Activated naive CD4-positive, alpha-beta T cell treated with anti-CD3 and anti-CD28 coated beads, Interleukin-2, amount 50 U/mL, for 72 hours (primary cell): ENCODE measurements at places on chromosomes 12 and 14.

DNA sequence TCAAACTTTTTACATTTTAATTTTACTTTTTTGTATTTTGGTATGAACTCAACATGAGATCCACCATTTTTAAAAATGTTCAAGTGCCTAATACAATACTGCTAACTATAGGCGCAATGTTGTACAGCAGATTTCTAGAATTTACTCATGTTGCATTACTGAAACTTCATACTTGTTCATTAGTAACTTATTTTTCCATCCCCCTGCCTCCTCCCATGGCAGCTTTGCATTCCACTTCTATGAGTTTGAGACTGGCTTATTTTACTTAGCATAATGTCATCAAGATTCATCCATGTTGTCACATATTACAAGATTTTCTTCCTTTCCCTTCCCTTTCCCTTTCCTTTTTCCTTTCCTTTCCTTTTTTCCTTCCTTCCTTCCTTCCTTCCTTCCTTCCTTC is 825.9 kb downstream of the SLC16A7 start:
- no peak for DNase-seq

DNA sequence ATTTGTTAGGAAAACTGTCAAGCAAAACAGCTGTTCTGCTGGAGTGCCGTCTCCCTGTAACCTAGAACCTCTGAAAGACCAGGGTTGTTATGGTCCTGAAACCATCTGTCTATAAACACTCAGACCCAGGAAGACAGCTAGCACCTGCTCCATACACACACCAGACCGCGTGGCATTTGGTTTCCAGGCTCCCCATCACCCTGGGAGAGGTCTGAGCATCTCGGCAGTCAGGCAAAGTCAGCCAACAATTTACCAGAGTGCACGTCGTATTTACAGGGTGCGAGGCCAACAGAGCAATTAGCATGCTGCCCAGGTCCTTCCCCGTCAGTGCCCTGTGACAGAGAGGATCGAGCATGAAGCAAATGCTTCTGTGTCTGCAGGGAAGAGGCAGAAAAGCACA is 272.5 kb downstream of the SLC15A4 start:
- DNase-seq, result no peak

GRCh38 chr12:109310247-109311125 is 1.4 kb upstream of the FOXN4 start:
- DNase-seq, result no peak

- peak; percentile 28 for DNase-seq
Measured at GRCh38 chr14:24411443-24412389, 12.9 kb downstream of the NYNRIN start.

- no peak for DNase-seq
Measured at GRCh38 chr12:117875744-117876435, 92.9 kb downstream of the KSR2 start.

- DNase-seq, result no peak
Measured at GRCh38 chr12:26987634-26988424, 26.4 kb downstream of the TM7SF3 start.

- DNase-seq, result no peak
Measured at GRCh38 chr14:38948171-38948570, 154.9 kb downstream of the SEC23A start.

- DNase-seq, result peak; percentile 14
Measured at GRCh38 chr12:8860165-8860961, 37.9 kb downstream of the A2ML1 start.

DNA sequence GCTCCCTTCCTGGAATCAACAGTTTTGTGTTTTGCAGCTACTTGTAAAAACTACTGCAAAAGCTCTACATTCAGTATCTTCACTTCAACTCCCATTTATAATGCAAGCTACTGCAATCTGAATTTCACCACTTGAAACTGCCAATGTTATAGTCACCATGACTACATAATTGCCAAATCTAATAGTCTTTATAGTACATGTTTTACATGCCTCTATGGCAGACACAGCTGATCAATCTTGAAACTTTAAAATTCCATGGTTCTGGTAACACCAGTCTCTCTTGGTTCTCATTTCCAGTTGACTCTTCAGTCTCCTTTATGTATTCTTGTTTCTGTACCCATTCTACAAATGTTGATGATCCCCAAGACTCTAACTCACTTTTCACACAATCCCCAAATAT is 185.9 kb downstream of the MED13L start:
- no peak for DNase-seq

- DNase-seq, result no peak
Measured at GRCh38 chr12:1747609-1748008, 56.7 kb downstream of the ADIPOR2 start.

- DNase-seq, result no peak
Measured at GRCh38 chr14:53391631-53392285, 238.6 kb upstream of the DDHD1 start.

GRCh38 chr12:121748571-121749265 is 36.2 kb downstream of the TMEM120B start:
- DNase-seq, result no peak

DNA sequence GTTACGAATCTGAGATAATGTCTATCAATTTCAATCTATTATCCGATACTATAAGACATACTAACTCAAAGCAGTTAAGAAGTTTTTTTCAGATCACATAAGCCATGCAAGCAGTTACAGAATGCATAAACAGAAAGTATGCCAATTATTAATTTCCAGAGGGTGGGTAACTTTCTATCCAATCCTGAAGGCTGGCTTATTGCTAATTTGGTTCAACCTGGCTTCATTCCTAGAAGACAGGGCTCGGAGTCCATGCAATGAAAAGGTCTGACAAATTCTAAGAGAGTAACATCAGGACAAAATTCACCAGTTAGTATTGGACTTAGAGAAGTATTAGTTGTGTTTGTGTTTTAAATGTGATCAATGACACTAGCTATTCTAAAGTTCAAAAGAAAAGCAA is 15.0 kb downstream of the FERMT2 start:
- no peak for DNase-seq

DNA sequence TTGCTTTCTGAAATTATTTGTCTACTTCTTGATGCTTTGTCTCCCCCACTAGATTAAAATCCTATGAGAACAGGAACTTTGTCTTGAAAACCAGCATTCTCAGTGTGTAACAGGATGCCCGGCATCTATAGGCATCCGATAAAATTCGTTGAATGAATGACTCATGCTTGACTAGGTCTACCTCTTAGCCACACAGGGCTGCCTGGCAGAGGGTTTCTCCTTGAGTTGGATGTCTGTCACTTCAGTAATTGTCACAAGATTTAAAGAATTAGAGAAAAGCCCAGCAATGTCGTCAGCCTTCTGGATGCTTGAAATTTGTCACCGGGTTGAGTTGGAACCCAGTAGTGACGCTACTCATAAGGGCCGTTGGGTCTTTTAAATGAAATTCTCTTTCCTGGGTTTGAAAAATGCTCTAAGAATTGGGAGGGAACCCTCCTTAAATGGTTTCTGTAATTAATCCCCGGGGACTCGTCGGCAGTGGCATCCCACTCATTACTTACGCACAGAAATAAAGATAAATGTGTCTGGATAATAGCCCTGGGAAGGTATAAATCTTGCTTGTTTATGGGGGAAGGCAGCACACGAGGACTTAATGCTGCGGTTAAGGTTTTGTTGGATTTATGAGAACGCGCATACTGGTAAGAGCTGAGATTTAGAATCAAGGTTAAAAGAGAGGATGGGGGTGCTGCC is 194.1 kb downstream of the AACS start:
- no peak for DNase-seq

DNA sequence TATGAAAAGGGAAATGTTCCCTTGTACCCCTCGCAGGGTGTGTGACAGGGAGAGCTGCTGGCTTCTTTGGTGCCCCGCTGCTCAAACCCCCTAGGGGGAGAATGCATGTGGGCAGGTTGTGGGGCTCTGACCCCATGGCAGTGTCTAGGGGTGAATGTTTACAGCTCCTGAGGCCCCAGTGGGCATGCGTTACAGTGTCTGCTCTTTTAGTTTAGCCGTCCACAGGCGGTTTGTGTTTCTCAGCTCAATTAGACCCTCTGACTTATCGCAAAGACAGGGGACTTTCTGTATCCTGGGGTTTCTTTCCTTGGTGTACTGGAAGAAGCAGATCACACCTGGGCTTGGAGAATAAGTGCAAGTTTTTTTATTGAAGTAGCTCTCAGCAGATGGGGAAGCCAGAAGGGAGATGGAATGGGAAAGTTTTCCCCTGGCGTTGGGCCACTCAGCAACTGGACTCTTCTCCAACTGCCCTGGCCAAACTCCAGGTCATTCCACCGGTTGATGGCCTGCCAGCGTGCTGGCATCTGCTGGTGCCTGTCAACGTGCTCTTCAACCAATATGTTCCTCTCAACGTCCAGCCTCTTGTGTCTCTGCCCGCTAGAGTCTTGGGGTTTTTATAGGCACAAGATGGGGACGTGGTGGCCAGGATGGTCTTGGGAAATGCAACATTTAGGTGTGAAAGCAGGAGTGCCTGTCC is 720.9 kb downstream of the FSCB start:
- DNase-seq, result no peak

GRCh38 chr12:51829011-51829481 is 19.5 kb downstream of the FIGNL2 start:
- no peak for DNase-seq

DNA sequence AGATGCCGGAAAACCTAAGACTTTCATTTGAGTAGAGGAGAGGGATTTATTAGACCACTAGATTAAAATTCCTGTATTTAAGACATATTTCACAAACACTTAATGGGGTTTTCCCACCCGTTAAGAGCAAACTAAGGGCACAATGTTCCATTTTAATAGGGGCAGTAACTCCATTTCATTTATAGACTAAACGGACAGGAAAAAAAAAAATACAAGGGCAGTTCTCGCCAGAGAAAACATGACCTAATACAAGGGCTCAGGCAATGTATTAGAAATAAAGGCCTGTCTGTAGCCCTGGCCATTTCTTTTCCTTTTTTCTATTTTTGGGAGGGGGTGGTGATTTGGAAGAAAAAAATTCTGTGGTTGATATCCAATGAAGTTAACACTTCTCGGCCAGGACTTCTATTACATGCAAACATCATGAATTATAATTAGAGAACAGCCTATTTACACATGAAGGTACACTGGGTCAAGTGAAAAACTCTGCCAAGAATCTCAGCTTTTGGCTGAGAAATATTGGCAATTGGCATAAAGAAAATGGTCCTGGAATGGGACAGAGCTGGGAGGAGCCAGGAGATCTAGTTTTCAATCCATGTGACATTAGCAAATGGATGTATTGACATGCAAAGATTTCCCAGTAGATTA is 641.1 kb upstream of the TBX3 start:
- no peak for DNase-seq

- no peak for DNase-seq
Measured at GRCh38 chr12:42291680-42292079, 34.2 kb downstream of the ZCRB1 start.

DNA sequence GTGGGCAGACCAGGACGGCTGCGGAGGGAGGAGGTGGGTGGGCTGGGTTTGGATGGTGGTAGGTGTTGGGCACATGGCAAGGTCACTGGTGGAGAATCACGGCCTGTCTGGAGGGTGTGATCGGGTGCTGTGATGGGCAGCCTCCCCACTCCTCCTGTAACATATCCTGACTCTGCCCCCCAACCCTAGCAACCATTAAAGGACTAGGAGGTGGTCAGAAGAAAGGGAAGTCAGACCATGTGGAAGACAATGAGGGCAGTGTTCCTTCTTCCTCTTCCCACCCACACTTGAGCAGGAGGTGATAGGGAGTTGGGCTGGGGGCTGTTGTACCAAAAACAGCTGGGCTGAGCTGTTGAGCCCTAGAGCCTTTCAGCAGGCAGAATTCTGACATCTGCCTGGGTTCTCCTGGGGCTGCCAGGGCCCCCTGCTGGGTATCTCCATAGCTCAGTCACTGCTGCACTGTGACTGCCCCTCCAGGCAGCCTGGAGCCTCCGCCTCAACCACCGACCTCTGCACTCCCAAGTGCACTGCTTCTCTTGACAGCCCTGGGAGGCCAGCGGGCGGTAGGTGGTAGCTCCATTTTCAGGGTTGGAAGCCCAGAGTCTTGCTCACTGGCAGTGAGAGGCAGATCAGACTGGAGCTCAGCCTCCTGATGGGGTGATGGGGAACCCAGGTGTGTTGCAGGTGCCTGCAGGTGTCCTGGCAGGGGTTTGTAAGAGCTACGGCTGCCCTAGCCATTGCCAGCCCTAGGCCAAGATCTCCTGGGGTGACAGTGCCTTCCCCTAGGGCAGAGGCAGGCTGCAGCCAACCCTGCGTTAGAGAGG is 15.4 kb downstream of the VASH1 start:
- DNase-seq, result no peak

GRCh38 chr12:13437541-13437940 is 241.0 kb downstream of the EMP1 start:
- DNase-seq, result no peak

DNA sequence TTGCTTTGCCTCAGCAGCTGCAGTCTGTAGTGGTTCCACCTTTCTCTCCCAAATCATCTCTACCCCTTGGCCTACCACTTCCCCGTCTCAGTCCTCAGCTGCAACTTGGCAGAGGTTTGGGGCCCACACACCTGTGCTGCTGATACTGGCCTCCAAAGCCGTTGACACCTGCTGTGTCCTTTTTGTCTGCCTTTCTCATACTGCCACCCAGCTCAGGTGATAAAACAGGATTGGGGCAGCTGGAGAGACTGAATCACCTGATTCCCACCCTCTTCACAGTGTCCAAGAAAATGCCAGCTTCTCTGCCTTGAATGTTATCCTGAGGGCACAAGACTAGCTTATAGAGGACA is 103.7 kb downstream of the ETV6 start:
- DNase-seq, result no peak

GRCh38 chr12:116161588-116161987 is 115.9 kb downstream of the MED13L start:
- no peak for DNase-seq

- peak; percentile 60 for DNase-seq
Measured at GRCh38 chr12:2613326-2614073, 181.3 kb upstream of the FKBP4 start.

- DNase-seq, result no peak
Measured at GRCh38 chr12:121578230-121579189, 2.3 kb downstream of the KDM2B start.

DNA sequence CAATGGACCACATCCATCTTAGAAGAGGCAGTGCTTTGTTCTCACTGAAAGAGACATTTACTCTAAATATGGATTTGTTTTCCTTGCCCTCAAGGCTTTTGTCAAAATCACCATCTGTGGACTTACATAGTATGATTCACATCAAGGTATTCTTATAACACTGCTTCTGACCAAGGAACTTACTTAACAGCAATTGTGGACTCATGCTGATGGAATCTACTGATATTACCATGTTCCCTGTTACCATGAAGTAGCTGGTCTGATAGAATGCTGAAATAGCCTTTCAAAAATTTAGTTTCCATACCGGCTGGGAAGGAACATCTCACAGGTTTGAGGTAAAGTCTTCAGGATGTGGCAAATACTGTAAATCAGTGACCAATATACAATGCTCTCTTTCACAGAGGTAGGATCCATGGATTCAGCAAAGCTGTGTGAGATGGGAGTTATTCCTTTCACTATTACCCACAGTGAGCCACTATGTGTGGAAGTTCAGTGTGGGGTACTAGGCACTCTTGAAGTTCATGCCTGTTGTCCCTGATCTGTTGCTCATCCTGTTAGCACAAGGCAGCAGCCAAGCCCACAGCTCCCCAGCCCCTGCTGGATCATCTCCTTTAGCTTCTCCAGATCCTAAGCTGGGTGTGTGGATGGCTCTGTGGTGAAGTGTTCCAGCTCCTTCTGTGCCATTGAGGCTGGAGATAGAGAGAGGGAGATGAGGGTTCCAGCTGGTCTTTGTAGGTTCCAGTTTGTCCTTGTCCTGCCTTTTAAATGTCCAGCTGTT is 126.4 kb downstream of the ATP23 start:
- no peak for DNase-seq
